T-helper 22 cell (primary cell): ENCODE measurements at places on chromosomes 11 and 22.

GRCh38 chr11:6298605-6299004, 21.7 kb downstream of the CAVIN3 start:
- DNase-seq = no peak

GRCh38 chr22:46245511-46245910, 4.6 kb downstream of the CDPF1 start:
- no peak for DNase-seq

GRCh38 chr11:66853242-66854229, 3.3 kb upstream of the LRFN4 start:
- no peak for DNase-seq

DNA sequence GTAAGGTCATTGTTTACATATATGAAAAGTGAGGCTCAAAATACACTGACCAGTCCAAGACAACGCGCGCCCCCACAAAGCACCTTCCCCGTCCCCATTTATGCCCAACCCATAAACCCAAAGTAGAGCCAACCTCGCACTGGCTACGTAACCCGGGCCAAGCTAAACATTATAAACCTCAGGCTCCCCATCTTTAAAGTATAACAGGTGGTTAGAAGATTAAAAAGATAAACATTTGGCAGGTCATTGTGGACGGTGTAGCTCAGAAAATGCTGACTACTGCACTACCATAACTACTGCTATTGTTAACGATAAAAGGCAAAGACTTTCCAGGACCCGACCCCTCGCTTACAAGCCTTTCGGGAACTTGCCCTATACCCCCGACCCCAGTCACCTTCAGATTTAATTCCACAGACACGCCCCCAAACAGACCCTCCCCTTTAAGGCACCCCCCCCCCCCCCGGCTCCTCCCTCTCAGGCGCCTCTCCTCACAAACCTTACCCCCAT, 470 bp downstream of the NUMA1 start:
- peak; percentile 29 for DNase-seq

- no peak for DNase-seq
Observed at GRCh38 chr11:97110376-97110775, 720.6 kb downstream of the JRKL start.

- DNase-seq = no peak
Observed at GRCh38 chr22:23166841-23167616, 13.3 kb upstream of the BCR start.

DNA sequence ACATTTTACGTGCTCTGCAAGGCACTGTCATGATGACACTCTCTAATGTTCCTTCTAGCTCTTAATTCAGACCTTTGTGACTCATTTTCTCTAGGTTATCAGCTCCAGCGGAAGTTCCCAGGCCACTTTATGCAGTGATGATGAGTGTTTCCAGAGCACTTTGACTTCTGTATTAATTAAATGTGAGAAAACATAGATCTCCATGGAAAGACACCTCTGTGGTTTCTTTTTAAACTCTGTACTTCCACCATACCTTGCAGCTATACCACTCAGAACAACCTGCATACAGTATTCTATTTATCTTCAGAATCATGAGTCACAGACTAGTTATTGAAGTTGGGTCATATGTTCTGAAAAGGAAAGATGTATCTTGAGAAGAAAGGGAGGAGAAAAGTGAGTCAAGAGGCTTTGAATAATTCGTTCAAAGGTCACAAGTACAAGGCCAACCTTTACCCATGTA, 175.6 kb upstream of the TENM4 start:
- DNase-seq = no peak

GRCh38 chr22:50190941-50191741, 5.4 kb downstream of the TRABD start:
- peak; percentile 84 for DNase-seq

GRCh38 chr11:88689548-88690240, 352.2 kb upstream of the CTSC start:
- no peak for DNase-seq

- DNase-seq = no peak
Observed at GRCh38 chr22:22810471-22810870, 77.1 kb upstream of the IGLL5 start.

DNA sequence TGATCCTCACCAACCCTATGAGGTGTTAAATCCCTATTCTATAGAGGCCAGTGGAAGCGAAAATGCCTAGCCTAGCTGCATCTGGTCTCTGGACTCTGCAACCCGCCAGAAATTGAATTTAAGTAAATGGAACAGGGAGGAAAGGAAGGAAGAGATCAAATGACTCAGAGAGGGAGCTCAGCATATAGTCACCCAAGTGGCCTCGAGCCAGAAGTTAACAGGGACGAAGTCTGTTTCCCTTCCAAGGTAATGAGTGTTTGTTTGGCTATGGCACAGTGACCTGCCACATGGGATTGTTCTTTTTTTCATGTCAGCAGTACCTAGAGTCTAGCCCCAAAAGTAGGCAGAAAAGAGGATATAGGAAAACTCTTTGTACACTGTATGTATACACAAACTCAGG, 66.3 kb downstream of the PAK1 start:
- no peak for DNase-seq

- no peak for DNase-seq
Observed at GRCh38 chr11:94186342-94187203, 57.9 kb downstream of the PANX1 start.

GRCh38 chr22:24170188-24170587, 11.1 kb upstream of the SUSD2 start:
- DNase-seq = no peak

DNA sequence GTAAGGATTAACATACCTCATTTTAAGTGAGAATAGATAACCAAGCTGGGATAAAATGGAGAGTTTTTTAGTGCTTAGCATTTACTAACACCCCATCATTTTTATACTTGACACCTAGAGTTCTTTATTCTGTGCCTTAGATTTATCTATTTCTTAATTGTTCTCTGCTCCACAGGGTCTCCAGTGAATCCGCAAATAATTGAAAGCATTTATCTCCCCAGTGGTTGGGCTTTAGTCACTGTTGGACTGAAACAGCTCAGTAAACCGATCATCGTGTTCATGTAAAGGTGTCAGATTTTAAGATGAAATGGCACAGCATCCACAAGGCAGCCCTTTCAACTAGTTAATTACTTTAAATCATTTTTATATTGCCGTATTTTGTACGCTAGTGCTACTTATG, 17.8 kb upstream of the GRIA4 start:
- DNase-seq = no peak

- DNase-seq = no peak
Observed at GRCh38 chr11:9675691-9676090, 11.8 kb downstream of the SWAP70 start.

- no peak for DNase-seq
Observed at GRCh38 chr11:28763876-28764275, 655.7 kb downstream of the METTL15 start.

GRCh38 chr11:120028181-120028896, 109.6 kb downstream of the TRIM29 start:
- DNase-seq = no peak

GRCh38 chr11:134725716-134726639, 313.9 kb upstream of the B3GAT1 start:
- DNase-seq = no peak

DNA sequence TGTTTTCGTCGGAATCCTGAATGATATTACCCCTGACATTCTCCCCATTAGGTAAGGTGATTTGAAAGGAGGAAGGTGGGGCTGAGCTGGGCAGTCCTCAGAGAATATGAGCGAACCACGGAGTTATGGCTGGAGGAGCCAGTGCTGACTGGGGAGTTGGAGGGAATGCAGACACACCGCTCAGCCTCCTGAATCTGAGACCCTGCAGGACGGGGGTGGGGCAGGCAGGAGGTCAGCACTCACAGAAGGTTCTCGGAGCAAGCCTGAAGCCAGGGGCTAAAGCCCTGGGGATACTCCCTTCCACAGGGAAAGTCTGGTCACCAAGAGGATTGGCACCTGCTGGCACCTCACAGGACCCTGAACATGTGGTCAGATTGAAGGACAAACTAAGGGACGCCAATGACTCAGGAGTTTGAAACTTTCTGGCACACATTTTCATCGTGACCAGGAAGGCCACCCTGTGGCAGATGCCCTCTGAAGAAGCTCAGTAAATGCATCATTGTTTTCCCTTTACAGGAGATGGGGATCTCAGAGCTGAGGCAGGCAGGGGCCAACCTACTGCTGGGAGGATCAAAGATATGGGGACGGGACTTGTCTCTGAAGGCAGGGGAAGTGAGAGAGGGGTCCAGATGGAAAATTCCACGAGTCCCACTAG, 26.9 kb upstream of the FCHSD2 start:
- no peak for DNase-seq

DNA sequence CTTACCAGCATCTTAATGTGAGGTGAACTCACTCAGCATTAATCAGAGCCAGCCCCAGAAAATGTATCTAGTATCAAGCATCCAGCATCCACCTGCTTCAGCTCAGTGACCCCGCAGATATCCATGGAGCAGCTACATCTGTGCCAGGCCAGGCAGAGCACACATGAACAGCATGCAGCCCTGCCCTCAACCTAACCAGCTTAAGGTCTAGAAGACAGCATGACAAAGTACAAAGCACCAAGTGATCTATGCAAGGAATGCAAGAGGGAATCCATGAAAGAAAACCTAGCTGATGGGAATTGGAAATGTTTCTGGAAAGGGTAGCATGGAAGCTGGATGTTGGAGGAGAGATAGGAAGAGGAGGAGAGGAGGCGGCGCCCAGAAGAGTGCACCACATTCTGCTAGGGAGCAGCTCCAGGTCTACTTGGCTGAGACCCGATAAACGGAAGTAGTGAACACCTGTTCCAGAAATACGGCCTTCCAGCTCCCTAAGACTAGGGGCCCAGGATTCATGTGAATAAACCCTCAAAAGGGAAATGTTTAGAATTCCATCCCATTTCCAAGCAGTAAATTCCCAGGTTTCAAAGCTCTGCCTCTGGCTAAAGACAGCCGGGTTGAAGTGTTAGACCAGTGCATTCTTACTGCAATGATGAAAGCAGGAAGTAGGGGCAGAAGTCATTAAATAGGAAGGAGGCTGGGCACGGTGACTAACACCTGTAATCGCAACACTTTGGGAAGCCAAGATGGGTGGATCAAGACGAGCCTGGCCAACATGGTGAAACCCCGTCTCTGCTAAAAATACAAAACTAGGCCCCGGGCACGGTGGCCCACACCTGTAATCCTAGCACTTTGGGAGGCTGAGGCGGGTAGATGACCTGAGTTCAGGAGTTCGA, 23.5 kb upstream of the L3MBTL2 start:
- DNase-seq = no peak

DNA sequence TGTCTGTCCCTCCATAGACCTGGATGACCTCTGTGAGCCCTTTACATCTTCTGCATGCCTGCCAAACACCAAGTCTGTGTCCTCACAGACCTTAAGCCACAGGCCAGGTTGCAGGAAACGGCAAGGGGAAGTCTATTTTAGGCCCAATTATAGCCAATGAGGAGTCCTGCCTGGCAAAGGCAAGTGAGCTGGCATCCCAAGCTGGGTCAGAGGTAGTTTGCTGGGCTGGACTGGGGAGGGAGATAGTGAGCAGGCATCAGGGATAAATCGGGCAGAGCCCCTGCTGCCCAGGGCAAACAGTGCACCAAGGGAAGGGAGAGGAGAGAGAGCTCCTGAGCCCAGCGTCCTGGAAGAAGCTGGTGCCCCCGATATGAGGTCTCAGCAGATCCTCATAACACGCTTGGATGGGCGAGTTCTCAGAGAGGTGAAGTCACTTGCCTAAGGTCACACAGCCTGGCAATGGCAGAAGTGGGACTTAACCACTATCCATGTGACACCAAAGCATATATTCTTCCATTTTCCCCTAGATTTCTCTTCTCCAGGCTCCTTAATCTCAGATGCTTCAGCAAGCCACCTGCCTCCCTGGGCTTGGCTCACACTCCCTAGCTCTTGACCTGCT, 3.7 kb upstream of the RELT start:
- no peak for DNase-seq
